ENCODE measurements at places on chromosomes 12 and 14. TPM values are rescaled to one million over a fixed set of nuclear protein-coding genes. Genes with fewer than 3 reads are reported as not detected.

VPS33A gene
- 11.0 TPM for total RNA-seq

LMO3 gene
- total RNA-seq, result 10.9 TPM

POLE2 gene
- total RNA-seq, result 14.0 TPM

C1QL4 gene
- not detected for total RNA-seq
